ENCODE measurements at places on chromosomes 16 and 17. TPM values are rescaled to one million over a fixed set of nuclear protein-coding genes. Genes with fewer than 3 reads are reported as not detected.

- no peak overlapping the region for H3K27ac ChIP-seq
- no peaks in the 10 kb centered on the region for H3K36me3 ChIP-seq
- H3K27me3 ChIP-seq: no peaks in the 10 kb centered on the region
- no peak for DNase-seq
These were observed 94.3 kb upstream of the ZFHX3 start for GRCh38 chr16:73142053-73142854.

DNA sequence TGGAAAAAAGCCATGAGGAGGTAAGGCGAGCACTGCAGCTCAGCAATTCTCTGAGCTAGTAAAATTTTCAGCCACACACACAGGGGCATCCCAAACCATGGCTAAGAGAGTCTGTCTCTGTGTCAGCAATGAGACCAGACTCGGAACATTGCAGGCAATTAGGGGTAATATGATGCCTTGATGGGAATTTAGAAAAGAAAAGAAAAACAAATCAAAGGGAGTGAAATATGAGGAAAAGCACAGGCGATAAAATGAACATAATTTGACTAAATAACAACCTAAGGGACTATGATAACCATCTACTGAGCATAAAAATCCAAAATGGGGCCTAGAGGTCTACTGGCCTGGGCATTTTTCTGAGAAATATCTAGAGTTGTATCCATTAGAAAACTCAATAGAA, 546.0 kb upstream of the PSMD7 start:
- H3K27ac ChIP-seq: no peak overlapping the region
- no peaks in the 10 kb centered on the region for H3K4me1 ChIP-seq
- H3K36me3 ChIP-seq: no peaks in the 10 kb centered on the region
- no peaks in the 10 kb centered on the region for H3K27me3 ChIP-seq
- no peak overlapping the region for H3K4me3 ChIP-seq

DNA sequence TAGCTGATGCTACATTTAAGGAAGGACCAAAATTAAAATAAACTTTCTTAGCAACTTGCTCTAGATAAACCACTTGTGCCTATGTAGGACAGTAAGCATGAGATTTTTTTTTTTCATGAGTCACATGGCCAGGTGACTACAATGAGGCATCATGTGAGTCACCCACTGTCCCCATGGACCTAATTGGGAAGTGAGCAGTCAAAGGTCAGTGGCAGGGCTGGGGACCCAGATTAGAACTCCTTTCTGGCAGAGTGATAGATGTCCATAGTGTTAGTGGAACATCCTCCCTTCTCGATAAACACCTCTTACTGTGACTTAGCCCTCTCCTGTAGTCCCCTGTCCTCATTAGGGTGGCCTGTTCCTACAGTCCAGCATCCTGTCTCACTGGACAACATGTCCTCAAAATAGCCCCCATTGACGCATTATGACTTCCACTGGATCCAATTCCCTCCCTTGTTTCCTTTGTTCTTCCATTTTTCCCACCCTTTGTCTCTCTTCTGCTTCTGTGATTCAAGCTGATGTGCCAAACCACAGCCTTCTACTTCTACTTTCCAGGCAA, 12.4 kb downstream of the ITGB3 start:
- no peak overlapping the region for H3K27ac ChIP-seq
- no peaks in the 10 kb centered on the region for H3K4me1 ChIP-seq
- no peak overlapping the region for H3K4me3 ChIP-seq
- H3K36me3 ChIP-seq: no peaks in the 10 kb centered on the region
- H3K27me3 ChIP-seq: no peaks in the 10 kb centered on the region

GRCh38 chr17:59601130-59601529, 18.6 kb upstream of the CLTC start:
- peaks cover 52% of the 10 kb centered on the region for H3K36me3 ChIP-seq
- no peak overlapping the region for H3K4me3 ChIP-seq
- no peaks in the 10 kb centered on the region for H3K4me1 ChIP-seq
- no peak overlapping the region for H3K27ac ChIP-seq
- DNase-seq: no peak

Gene CETP
- polyA plus RNA-seq: 0.25 TPM

- no peaks in the 10 kb centered on the region for H3K27me3 ChIP-seq
- H3K4me1 ChIP-seq: no peaks in the 10 kb centered on the region
- H3K27ac ChIP-seq: no peak overlapping the region
- DNase-seq: no peak
- H3K36me3 ChIP-seq: no peaks in the 10 kb centered on the region
These were observed 26.3 kb upstream of the DOC2B start for GRCh38 chr17:207775-208174.

Gene KRTAP4-6
- polyA plus RNA-seq: not detected

Gene SPAG5
- polyA plus RNA-seq: 1.6 TPM

Gene CNTNAP4
- polyA plus RNA-seq: not detected

DNA sequence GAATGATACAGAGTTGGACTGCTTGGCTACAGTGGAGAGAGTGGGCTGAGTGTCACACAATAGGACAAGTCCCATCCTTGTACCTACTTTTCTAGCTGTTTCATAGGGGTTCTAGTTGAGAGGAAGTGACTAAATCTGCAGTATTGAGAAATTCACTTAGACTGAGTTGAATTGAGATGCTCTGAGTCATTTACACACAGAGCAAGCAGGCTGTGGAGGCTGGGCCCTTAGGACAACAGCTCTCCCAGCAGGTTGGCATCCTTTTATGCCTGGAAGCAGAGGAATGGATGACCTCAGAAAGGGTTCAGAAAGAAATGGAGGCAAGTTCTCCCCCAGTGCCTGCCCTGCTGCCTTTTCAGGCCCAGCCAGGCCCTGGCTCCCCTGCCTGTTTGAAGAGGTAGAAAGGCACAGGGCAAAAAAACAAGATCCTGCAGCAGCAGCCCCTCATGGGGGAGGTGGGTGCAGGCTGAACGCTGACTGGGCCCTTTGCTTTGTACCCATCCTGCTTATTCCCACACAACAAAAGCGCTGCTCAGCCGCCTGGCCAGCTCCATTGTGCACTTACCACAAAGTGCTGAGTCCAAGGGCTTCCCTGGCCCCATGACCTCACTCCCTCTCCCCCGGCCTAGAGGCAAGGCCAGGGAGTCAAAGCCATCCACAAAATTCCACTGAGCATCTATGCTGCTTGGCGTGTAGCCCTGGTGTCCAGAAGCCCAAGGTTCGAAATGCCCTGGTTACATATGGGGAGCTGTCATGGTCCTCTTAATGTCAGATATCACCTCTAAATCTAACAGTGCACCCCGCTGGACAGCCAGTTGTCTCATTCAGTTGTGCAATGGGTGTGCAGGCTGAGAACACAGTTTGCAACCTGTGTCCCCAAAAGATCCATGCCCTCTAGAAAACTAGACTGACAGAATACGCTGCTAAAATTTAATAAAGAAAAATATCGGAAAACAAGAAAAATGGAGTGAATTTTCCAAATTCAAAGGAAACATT, 5.4 kb upstream of the CRYBA1 start:
- no peak overlapping the region for H3K4me3 ChIP-seq
- no peaks in the 10 kb centered on the region for H3K27me3 ChIP-seq
- DNase-seq: no peak
- no peaks in the 10 kb centered on the region for H3K36me3 ChIP-seq
- no peaks in the 10 kb centered on the region for H3K4me1 ChIP-seq

- DNase-seq: no peak
- H3K27ac ChIP-seq: no peak overlapping the region
- H3K4me3 ChIP-seq: no peak overlapping the region
- H3K4me1 ChIP-seq: no peaks in the 10 kb centered on the region
- H3K27me3 ChIP-seq: no peaks in the 10 kb centered on the region
These were observed 1.9 kb upstream of the SALL1 start for GRCh38 chr16:51152691-51153576.

DNA sequence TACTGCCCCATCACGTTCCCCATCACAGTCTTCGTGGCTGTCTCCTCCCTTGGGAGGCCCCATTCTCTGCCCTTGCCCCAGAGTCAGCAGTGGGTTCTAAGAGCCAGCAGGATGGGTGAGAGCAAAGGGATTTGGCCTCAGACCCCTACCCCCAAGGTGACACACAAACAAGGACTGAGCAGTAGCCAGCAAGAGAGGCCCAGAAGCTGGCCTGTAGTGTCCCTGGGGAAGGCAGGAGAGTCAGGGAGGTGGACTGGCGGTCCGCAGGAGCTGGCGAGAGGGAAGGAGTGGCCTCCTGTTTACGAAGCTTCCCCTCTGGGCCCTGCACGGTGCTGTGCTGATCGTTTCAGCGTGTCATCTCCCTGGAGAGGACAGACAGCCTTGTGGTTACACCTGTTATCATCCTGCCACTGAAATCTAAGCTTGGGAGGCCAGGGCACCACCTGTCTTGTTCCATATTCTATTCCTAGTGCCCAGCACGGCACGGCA, 8.4 kb downstream of the WDR81 start:
- no peak for DNase-seq
- H3K27me3 ChIP-seq: no peaks in the 10 kb centered on the region

GRCh38 chr17:17883801-17884200, 47.0 kb upstream of the SREBF1 start:
- peaks cover 85% of the 10 kb centered on the region for H3K36me3 ChIP-seq
- no peak for DNase-seq
- H3K4me1 ChIP-seq: no peaks in the 10 kb centered on the region
- H3K4me3 ChIP-seq: no peak overlapping the region
- H3K27me3 ChIP-seq: no peaks in the 10 kb centered on the region
- H3K27ac ChIP-seq: no peak overlapping the region

DNA sequence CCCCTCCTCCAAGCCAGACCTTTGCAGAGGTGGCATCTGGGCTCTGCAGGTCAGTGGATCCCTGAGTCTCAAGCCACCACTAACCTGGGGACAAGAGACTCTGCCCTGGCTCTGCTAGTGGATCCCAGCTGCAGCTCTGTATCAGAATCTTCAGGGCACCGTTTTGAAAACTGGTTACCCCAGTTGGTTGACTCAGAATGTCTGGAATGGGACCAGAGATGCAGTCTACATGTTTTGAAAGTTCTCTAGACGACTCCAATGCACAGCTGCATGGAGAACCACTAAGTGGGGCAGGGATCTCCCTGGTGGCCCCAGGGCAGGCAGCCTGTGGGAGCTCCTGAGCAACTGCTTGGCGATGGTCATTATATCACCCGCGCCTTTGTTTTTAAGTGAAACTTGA, 34.1 kb upstream of the ADORA2B start:
- H3K27ac ChIP-seq: no peak overlapping the region
- no peaks in the 10 kb centered on the region for H3K27me3 ChIP-seq
- peaks cover 13% of the 10 kb centered on the region for H3K4me1 ChIP-seq
- no peaks in the 10 kb centered on the region for H3K36me3 ChIP-seq
- DNase-seq: no peak

DNA sequence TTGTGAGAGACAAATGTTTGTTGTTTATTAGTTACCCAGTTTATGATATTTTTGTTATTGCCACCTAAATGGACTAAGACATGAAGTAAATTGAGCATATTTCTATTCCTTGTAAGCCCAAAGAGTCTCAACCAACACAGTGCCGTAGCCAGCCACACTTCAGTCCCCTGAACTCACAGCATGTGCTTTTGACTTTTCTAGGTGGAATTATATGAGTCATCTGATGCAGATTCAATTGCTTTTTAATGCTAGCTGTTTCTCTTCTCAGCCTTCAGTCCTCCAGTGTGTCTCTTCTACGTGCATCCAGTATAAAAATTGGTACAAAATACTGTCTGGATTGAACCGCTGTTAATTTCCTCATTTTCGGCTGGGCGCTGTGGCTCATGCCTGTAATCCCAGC, 39.0 kb downstream of the IQCK start:
- no peaks in the 10 kb centered on the region for H3K27me3 ChIP-seq
- H3K36me3 ChIP-seq: no peaks in the 10 kb centered on the region
- no peak overlapping the region for H3K4me3 ChIP-seq
- no peak for DNase-seq

- no peak overlapping the region for H3K27ac ChIP-seq
- no peak overlapping the region for H3K4me3 ChIP-seq
- no peaks in the 10 kb centered on the region for H3K4me1 ChIP-seq
- no peaks in the 10 kb centered on the region for H3K36me3 ChIP-seq
- no peak for DNase-seq
- H3K27me3 ChIP-seq: no peaks in the 10 kb centered on the region
These were observed 595.2 kb upstream of the CDH11 start for GRCh38 chr16:65716737-65717700.

GRCh38 chr17:21705021-21705601, 12.8 kb downstream of the KCNJ18 start:
- no peak for DNase-seq
- no peak overlapping the region for H3K27ac ChIP-seq
- H3K36me3 ChIP-seq: no peaks in the 10 kb centered on the region
- no peak overlapping the region for H3K4me3 ChIP-seq
- no peaks in the 10 kb centered on the region for H3K4me1 ChIP-seq

DNA sequence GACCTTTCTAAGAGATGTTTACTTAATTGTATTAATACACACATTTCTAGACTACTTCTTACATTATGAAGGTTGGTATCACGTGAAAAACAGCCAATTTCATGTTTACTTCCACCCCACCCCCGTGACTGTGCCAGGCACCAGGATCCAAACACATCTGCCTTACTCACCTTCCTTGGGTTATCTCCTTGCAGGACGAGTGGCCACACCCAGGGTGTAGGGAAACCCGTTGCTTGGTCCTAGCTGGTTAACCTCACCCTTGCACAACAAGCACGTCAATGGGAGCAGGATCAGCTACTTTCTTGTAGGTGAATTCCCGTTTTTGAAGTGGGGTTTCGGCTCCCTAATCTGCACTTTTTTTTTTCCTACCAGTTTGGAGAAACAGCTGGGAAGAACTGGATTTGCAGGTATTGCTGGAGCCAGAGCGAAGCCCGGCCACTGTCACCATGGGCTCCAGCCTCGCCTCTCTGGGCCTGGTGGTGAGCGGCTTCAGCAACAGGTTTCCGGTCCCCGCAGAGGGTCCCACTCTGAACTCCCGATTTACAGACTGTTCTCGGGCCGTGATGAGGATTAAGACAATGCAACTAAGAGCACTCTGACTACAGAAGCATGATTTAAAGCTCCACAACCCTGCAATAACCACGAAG, 2.1 kb upstream of the UBB start:
- H3K27ac ChIP-seq: no peak overlapping the region
- no peak overlapping the region for H3K4me3 ChIP-seq
- DNase-seq: no peak
- H3K27me3 ChIP-seq: no peaks in the 10 kb centered on the region
- peaks cover 6% of the 10 kb centered on the region for H3K4me1 ChIP-seq

DNA sequence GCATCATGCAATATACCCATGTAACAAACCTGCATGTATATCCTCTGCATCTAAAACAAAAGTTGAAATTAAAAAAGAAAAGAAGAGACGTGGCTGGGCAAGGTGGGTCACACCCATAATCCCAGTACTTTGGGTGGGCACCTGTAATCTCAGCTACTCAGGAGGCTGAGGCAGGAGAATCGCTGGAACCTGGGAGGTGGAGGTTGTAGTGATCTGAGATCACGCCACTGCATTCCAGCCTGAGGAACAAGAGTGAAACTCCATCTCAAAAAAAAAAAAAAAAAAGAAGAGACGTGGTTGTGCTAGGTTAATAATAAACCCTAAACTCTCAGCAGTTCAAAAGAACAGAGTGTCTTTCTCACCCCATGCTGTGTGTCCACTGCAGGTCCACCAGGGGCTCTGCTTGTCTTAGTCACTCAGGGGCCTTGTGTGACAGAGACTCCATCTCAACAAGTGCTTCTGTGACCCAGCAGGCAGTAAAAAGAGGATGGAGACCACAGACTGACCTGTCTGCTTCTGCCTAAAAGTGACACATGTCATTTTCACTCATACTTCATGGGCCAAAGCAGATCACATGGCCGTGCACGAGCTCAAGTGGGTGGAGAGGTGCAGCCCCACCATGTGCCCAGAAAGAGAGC, 22.3 kb upstream of the N4BP1 start:
- no peaks in the 10 kb centered on the region for H3K36me3 ChIP-seq
- no peak overlapping the region for H3K4me3 ChIP-seq
- no peaks in the 10 kb centered on the region for H3K27me3 ChIP-seq
- H3K4me1 ChIP-seq: peaks cover 5% of the 10 kb centered on the region
